ENCODE measurements at places on chromosomes 12 and 14. TPM values are rescaled to one million over a fixed set of nuclear protein-coding genes. Genes with fewer than 3 reads are reported as not detected.
A peak's percentile ranks its signal among the peaks of the same experiment; 100 is the strongest.

- H3K27me3 ChIP-seq, result no peaks in the 10 kb centered on the region
- H3K4me3 ChIP-seq, result no peak overlapping the region
- H3K27ac ChIP-seq, result no peak overlapping the region
- DNase-seq, result no peak
These were observed 209.4 kb upstream of the PLXNC1 start for GRCh38 chr12:93938931-93939330.

GRCh38 chr12:59867689-59868088 is 271.9 kb downstream of the SLC16A7 start:
- H3K4me1 ChIP-seq, result no peaks in the 10 kb centered on the region
- H3K27me3 ChIP-seq, result no peaks in the 10 kb centered on the region
- no peak overlapping the region for H3K27ac ChIP-seq
- no peaks in the 10 kb centered on the region for H3K36me3 ChIP-seq
- H3K4me3 ChIP-seq, result no peak overlapping the region

DNA sequence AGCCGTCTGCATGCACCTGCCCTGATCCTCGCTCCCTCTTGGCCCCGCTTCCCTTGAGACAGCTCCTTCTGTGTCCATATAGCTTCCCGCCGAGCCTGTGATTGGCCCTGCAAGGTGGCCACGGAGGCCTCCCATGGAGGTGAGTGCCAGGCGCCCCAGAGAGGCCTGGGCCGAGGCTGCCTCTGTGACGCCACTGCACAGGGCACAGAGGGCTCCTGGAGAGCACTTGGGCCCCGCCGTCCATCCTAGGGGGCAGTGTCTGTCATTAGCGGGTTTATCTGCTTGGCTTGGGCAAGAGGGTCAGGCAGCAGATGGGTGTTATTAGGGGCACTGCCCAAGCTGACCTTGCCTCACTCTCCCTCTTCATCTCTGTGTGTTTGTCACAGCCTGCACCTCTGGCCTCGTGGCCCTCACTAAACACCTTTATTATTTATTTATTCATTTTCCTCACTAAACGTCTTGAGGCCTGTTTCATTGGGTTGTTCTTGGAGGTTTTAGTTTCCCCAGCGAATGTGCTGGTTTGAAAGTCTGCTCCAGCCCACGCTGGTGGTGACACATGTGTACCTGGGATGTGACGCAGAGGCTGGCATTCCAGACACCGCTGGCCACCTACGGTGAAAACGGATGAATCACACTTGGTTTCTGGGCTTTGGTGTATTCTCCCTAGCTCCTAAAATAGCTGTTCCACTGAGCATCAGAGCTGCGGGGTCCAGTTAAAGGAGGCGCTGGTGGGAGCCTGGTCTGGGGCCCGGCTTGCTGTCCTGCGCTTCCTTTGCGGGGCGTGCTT is 5.9 kb downstream of the ZFYVE21 start:
- H3K4me3 ChIP-seq, result no peak overlapping the region
- H3K27ac ChIP-seq, result no peak overlapping the region
- H3K36me3 ChIP-seq, result peaks cover 5% of the 10 kb centered on the region
- peaks cover 13% of the 10 kb centered on the region for H3K4me1 ChIP-seq
- no peaks in the 10 kb centered on the region for H3K27me3 ChIP-seq
- DNase-seq, result peak; percentile 91

GRCh38 chr14:47040550-47040949 is 389.0 kb upstream of the RPL10L start:
- H3K4me1 ChIP-seq, result no peaks in the 10 kb centered on the region
- no peak overlapping the region for H3K4me3 ChIP-seq
- no peaks in the 10 kb centered on the region for H3K27me3 ChIP-seq
- DNase-seq, result peak; percentile 14

The ARHGDIB gene
- 43.7 TPM for polyA plus RNA-seq

The WNT5B gene
- polyA plus RNA-seq, result 86.1 TPM

The PAX9 gene
- polyA plus RNA-seq, result not detected
